ENCODE measurements at places on chromosomes 4 and X.

GRCh38 chr4:7999279-7999678, 59.6 kb upstream of the AFAP1 start:
- DNase-seq = no peak

GRCh38 chr4:74794382-74795010, at the start of gene BTC:
BTC (minus strand) TSS chr4:74794523; CDS start chr4:74794325, 198 bp downstream.
- no peak for DNase-seq

DNA sequence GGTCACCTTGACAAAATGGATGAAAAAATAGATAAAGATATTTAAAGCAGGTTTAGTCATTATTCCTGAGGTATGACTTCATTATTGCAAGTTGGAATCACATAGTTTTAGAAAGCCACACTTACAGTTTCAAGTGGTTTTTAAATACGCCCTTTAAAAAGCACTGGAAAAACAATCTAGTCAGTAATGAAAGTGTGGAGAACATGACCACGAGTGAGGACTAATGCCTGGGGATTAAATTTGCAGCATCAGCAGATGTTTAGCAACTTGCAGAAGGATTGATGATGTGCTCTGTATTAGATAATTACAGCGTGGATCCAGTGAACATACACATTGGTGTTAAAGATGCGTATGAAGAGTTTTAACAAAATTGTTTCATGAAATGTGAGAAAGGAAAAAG, 5.9 kb downstream of the SPARCL1 start:
- no peak for DNase-seq

DNA sequence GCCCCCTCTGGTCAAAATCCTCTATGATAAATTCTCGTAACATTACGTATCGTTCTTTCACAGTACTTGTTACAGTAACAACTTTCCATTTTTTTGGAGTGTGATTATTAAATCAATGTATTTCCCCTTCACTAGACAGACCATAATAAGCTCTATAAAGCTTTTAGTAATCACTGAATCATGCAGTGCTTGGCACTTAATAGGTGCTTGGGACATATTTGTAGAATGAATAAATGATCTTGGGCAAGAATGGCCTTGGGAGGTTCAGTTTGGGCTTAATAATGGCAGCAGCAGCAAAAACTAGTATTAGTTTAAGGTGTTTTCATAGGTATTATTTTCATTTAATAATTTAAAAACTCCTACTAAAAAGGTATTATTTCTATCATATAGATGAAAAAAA, 33.4 kb upstream of the SFRP2 start:
- DNase-seq = no peak

DNA sequence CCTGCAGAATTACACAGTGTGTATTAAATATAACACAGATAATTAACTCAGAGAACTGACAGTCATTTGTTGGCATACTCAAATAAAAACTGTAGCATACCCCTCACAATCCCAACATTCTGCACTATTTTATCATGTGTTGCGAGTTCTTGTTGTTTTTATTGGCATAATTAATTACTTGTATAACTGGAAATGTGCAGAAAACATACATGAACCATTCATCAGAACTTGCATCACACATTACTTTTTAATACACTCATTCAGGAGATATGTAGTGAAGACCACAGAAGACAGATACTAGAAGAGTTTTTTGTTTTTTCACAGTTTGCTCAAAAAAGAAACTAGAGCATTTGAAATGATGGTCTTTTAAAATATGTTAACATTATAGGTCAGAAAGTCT, 74.6 kb upstream of the NEIL3 start:
- no peak for DNase-seq

DNA sequence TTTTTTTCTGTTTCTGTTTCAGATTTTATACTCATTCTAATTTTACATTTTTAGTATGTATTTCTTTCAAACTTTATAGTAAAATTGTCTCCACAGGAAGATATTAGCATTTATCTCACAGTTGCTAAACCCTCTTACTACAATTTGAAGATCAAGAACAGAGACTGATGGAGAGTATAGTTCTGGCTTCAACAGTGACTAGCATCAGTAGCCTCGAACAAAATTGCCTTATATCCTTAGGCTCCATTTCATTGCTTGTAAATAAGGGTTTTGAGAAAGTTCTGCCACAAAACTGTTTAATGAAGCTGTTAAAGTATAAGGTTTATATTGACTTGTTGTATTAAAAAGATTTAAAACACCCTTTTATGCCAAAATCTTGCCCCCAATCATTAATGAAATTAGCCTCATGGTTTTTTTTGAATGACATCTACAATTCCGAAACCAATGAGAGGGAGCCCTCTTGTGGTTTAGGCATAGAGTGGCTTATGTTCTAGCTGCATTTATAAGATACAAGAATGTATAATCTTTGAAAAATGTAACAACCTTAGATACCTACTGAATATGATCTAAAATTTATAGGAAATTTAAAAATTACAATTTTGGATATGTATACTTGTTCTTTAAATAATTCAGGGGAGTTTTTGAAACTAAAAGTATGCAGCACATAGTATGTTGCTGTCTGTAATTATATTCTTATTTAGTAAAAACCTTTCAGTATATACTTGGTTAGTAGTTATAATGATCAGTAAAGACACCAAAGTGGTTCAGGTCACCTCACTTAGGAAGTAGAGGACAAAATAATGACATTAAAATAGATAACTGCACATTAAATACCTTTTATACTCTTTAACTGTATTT, 109.8 kb upstream of the HPGD start:
- DNase-seq = peak; percentile 11

DNA sequence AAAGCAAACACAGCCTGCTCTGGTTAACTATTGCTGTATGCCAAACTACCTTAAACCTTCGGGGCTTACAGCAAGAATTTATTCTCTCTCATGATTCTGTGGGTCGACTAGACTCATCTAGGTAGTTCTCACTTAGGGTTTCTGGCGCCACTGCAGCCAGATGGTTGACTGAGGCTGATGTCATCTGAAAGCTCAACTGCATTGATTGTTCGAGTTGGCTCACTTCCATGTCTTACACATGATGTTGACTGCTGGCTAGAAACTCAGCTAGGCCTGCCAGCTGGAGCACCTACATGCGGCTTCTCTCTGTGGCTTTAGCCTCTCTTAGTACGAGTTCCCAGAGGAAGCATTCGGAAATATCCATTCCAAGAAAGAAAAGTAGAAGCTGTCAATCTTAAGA, 103.2 kb downstream of the SRPX start:
- peak; percentile 92 for DNase-seq

GRCh38 chr4:28179126-28179525, 1318.5 kb downstream of the STIM2 start:
- DNase-seq = no peak

- no peak for DNase-seq
Measured at GRCh38 chrX:24232796-24233195, 81.1 kb downstream of the SUPT20HL2 start.
